ENCODE measurements at places on chromosomes 3 and 15.
A peak's percentile ranks its signal among the peaks of the same experiment; 100 is the strongest.

GRCh38 chr3:12689997-12690711 lies 26.2 kb upstream of the RAF1 start:
- H3K27me3 ChIP-seq = peaks cover 7% of the 10 kb centered on the region
- H3K4me1 ChIP-seq = no peaks in the 10 kb centered on the region
- H3K27ac ChIP-seq = no peak overlapping the region
- DNase-seq = no peak
- no peaks in the 10 kb centered on the region for H3K36me3 ChIP-seq
- H3K4me3 ChIP-seq = no peak overlapping the region

GRCh38 chr3:7547826-7548225 lies 686.9 kb downstream of the GRM7 start:
- no peaks in the 10 kb centered on the region for H3K27me3 ChIP-seq
- no peak overlapping the region for H3K4me3 ChIP-seq
- H3K36me3 ChIP-seq = no peaks in the 10 kb centered on the region
- DNase-seq = no peak

DNA sequence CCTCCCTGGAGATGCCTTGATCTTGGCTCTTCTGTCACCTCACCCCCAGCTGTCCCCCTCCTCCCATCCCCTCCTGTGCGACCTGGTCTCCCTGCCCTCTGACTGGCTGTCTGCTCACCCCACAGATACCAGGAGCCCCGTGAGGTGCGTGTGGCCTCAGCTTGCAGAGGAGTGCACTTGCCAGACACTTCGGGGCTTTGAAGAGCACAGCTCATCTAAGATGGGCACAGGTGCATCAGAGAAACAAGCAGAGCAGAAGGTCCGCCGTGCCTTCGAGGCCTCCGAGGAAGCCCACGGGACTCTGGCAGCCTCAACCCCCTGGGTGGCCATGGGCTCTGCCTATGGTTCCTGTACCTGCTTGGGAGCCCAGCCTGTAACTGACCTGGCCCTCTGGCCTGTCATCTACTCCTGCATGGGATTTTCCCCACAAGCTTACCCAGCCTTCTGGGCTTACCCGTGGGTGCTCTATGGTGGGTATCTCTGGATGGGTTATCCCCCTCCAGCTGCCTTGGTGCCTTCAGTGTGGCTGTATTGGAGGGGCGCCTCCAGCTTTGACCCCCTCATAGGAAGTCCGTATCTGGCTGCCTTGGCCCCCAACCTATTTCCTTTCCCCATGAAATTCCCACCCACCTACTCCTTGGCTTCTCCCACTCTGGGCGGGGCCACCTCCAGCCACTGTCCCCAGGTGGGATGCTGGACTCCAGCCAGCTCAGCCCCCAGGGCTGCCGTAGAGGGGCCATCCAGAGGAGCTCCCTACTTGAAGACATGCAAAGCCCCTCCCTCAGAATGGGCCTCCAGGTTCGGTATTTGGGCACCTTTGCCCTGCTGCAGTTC lies 3.8 kb downstream of the PRR23E start:
- H3K27me3 ChIP-seq = peaks cover 23% of the 10 kb centered on the region
- no peak overlapping the region for H3K4me3 ChIP-seq
- no peaks in the 10 kb centered on the region for H3K4me1 ChIP-seq
- peaks cover 2% of the 10 kb centered on the region for H3K36me3 ChIP-seq
- no peak for DNase-seq

DNA sequence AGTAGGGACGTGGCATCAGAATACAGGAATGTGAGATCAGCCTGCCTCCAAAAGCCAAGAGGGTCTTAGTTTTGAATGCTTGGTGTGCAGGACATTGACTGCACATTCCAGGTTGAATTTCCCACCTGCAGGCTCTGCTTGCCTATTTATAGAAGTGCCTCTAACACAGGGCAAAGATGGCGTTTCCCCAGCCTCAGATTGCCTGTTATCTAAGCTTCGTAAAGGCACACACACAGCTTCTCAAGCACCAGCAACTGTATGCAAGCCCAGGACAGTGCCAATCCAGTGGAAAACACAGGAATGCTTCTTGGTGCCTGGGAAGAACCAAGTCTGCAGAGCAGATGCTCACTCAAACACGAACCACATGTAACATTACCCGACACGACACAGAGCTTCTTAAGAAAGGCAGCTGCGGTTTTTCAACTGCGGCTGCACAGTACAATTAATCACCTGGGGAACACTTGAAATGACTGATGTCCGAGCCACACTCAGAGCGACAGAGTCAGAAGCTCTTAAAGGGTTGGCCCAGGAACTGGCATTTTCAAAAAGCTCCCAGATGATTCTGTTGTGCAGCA lies 90.0 kb upstream of the ANKRD34C start:
- no peak for DNase-seq
- peaks cover 46% of the 10 kb centered on the region for H3K27me3 ChIP-seq
- peaks cover 4% of the 10 kb centered on the region for H3K36me3 ChIP-seq
- peaks cover 3% of the 10 kb centered on the region for H3K4me1 ChIP-seq
- H3K4me3 ChIP-seq = no peak overlapping the region

- H3K27me3 ChIP-seq = no peaks in the 10 kb centered on the region
- H3K4me3 ChIP-seq = no peak overlapping the region
- H3K36me3 ChIP-seq = peaks cover 18% of the 10 kb centered on the region
Observed at GRCh38 chr3:123229145-123229544, 27.4 kb downstream of the SEC22A start.

GRCh38 chr15:89052474-89052873 lies 35.8 kb upstream of the ABHD2 start:
- no peaks in the 10 kb centered on the region for H3K27me3 ChIP-seq
- DNase-seq = no peak
- no peak overlapping the region for H3K27ac ChIP-seq
- H3K36me3 ChIP-seq = peaks cover 4% of the 10 kb centered on the region

DNA sequence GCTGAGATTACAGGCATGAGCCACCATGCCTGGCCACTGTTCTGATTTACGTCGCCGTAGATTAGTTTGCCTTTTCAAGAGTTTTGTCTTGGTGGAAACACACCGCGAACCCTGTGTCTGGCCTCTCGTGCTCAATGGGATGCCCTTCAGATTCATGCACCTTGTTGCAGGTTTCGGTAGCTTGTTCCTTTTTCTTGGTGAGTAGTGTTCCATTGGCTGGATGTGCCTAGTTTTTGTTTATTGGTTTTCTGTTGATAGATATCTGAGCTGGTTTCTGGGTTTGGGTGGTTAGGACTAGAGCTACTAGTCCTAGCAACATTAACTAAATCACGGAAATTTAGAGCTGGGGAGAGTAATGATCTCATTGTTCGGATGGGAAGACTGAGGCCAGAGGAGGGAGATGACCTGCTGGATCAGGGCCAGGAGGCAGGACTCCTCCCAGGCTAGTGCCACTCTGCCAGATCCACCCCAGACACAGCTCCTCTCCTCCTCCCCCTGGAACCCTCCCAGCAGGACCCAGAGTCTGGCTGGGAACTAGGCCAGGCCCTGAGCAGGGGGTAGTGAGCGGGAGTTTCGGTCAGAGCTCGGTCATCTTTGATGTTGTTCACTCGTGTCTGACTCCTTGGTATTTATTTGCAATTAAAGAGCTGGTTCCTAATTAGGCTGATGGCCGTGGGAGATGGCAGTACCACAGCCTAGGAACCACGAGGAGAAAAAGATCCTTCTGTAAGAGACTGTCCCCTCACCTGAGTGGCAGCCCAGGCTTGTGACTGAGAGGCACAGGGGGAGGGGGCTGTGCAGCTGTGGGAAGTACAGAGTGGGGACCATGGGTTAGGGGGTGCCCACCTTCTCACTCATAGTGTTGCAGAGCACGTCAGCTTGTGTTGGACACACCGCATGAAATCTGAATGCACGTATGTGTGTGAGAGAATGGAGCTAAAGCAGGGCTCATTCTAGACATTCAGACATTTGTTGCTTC lies 73.4 kb downstream of the SMAD6 start:
- no peaks in the 10 kb centered on the region for H3K36me3 ChIP-seq
- no peak for DNase-seq
- peaks cover 18% of the 10 kb centered on the region for H3K27me3 ChIP-seq
- H3K27ac ChIP-seq = no peak overlapping the region
- H3K4me3 ChIP-seq = no peak overlapping the region
- no peaks in the 10 kb centered on the region for H3K4me1 ChIP-seq

DNA sequence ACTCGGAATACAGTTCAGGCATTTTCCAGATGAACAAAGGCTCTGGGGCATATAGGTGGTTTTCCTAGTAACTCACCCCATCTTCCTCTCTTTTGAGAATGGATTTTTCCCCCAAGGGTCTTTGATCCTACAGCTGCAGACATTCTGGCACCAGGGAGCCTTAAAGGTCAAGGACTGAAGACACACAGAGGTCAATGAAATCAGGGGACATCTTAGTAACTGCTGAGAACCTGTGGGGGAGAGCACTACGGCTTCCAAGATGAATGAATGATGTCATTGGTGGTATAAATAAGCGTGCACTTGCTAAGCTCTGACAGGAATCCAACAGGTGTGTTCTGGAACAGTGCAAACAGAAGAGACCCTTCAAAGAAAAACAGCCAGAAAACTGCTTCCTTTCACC lies 36.3 kb downstream of the TMEM212 start:
- H3K27me3 ChIP-seq = peaks cover 51% of the 10 kb centered on the region
- H3K27ac ChIP-seq = no peak overlapping the region
- H3K4me1 ChIP-seq = no peaks in the 10 kb centered on the region
- no peaks in the 10 kb centered on the region for H3K36me3 ChIP-seq
- no peak for DNase-seq

GRCh38 chr3:52721730-52722008 lies 15.8 kb downstream of the SPCS1 start:
- peaks cover 2% of the 10 kb centered on the region for H3K36me3 ChIP-seq
- H3K27ac ChIP-seq = no peak overlapping the region
- peaks cover 10% of the 10 kb centered on the region for H3K4me1 ChIP-seq
- DNase-seq = no peak
- no peak overlapping the region for H3K4me3 ChIP-seq

DNA sequence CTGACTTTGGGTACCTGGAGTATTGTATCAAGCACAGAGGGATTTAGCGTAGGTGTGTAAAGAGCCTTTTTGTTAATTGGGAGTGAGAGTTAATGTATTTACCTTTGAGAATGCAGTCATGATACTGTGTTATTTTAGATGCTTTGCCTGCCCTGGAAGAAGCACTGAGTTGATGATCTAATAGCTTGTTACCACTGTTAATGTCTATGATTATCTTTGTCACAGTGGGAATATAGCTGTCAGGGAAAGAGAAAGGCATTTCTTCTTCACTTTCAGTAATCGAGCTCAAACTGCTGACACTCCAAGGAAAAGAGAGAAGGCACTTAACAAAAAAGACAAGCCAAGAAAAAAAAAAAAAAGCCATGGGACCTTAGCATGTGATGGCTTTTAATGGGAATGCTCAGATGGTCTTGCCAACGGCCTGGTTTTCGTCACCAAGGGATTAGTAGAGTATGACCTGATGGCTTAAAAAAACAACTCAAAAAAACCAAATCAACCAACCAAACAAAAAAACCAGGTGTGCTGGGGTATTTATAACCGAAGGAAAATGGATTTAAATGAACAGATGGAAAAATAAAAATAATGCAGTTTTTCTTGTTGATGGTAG lies 387.4 kb downstream of the PTPRG start:
- no peaks in the 10 kb centered on the region for H3K36me3 ChIP-seq
- H3K27ac ChIP-seq = no peak overlapping the region
- no peaks in the 10 kb centered on the region for H3K4me1 ChIP-seq
- no peaks in the 10 kb centered on the region for H3K27me3 ChIP-seq
- no peak overlapping the region for H3K4me3 ChIP-seq
- DNase-seq = no peak

DNA sequence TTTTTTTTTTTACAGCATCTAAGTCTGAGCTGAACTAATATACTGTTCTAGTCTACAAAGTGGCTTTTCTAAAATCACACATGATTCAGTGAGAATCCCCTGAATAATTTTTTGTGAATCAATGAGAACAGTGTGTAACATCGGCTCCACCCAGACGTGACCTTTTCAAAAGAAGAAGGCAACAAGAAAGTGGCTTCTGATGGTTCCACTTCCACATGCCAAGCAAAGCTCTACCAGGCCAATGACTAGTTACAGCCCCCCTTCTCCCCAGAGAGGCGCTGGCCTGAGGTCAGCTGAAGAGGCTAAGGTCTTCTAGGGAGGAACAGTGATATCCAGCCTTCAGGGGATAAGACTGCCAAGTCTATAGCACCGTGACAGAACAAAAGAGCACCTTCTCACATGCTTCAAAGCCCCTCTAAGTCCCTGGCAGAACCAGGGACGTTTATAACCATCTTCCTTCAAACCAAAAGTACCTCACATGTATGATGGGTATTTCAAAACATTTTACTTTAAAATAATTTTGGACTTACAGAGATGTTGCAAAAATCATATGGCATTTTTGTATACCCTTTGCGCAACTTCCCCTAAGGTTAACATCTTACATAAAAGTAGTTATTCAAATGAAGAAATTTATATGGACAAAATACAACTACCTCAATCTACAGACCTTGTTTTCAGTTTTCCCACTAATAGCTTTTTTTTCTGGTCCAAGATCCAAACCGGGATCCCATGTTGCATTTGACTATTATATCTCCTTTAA lies 177.9 kb downstream of the OSBPL10 start:
- no peaks in the 10 kb centered on the region for H3K36me3 ChIP-seq
- H3K27me3 ChIP-seq = peaks cover 6% of the 10 kb centered on the region
- DNase-seq = no peak
- H3K4me3 ChIP-seq = no peak overlapping the region

DNA sequence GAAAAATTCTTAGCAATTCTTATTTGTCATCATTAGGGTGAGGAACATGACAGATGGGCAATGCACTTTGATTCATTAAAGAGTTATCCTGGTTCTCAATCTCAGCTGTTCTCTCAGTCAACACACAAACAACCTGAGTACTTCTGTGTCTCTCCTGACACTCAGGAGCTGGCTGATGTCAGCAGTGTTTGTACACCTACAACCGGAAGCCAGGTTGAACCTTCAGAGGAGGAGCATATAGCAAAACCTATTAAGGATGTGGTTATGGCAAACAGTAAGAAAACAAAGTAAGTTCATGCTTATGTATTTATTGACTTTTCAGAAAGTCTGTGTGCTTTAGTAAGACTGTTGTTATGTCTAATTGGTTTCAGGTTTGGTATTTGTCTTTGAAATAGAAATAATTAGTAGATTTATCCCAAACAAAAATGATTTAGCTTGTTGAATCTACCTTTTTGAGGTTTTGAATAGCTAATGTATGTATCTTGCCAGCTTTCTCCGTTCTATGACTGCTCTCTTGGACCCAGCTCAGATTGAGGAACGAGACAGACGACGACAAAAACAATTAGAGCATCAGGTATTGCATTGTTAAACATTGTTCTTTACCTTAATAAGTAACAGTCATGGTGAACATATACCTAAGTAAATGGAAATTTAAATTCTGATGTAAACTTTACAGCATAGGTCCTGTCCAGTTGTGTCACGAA lies 36.6 kb downstream of the CCDC66 start:
- peaks cover 7% of the 10 kb centered on the region for H3K36me3 ChIP-seq
- peak overlapping the region; percentile 83 for H3K4me3 ChIP-seq
- H3K27ac ChIP-seq = peak overlapping the region; percentile 94
- H3K4me1 ChIP-seq = peaks cover 53% of the 10 kb centered on the region

- peaks cover 12% of the 10 kb centered on the region for H3K27me3 ChIP-seq
- H3K4me1 ChIP-seq = peaks cover 3% of the 10 kb centered on the region
- H3K4me3 ChIP-seq = no peak overlapping the region
- H3K36me3 ChIP-seq = no peaks in the 10 kb centered on the region
- DNase-seq = no peak
Observed at GRCh38 chr3:2929574-2929973, 180.6 kb downstream of the IL5RA start.

Data from T-helper 17 cell (primary cell).